MG63 (cell line): ENCODE measurements at places on chromosomes 1 and 21. TPM values are rescaled to one million over a fixed set of nuclear protein-coding genes. Genes with fewer than 3 reads are reported as not detected.

Gene CFHR2
- not detected in 2 replicates for total RNA-seq

Gene LRRC8B
- 1.1 and 10.3 TPM in 2 replicates for total RNA-seq

Gene MED8
- total RNA-seq = 51.1 and 60.4 TPM in 2 replicates

Gene FGGY
- total RNA-seq = 15.4 and 17.9 TPM in 2 replicates

Gene B4GALT3
- total RNA-seq = 20.5 and 25.7 TPM in 2 replicates

Gene PGBD5
- total RNA-seq = 0.05 TPM in 1 of 2 replicates, not detected in the other

Gene KPRP
- not detected in 2 replicates for total RNA-seq

Gene MAP3K21
- total RNA-seq = 0.89 and 1.5 TPM in 2 replicates

Gene DISC1
- 2.8 and 3.5 TPM in 2 replicates for total RNA-seq

Gene CELA2A
- total RNA-seq = not detected in 2 replicates

Gene TDRD10
- not detected in 2 replicates for total RNA-seq

Gene FMO2
- total RNA-seq = not detected in 2 replicates

Gene NCAM2
- 2.5 and 2.8 TPM in 2 replicates for total RNA-seq

Gene DMRTA2
- not detected in 2 replicates for total RNA-seq

Gene CFHR1
- total RNA-seq = not detected in 2 replicates

Gene AMY1A
- total RNA-seq = not detected in 2 replicates

Gene S100A7
- total RNA-seq = not detected in 2 replicates

Gene MX1
- 18.0 and 18.3 TPM in 2 replicates for total RNA-seq

DNA sequence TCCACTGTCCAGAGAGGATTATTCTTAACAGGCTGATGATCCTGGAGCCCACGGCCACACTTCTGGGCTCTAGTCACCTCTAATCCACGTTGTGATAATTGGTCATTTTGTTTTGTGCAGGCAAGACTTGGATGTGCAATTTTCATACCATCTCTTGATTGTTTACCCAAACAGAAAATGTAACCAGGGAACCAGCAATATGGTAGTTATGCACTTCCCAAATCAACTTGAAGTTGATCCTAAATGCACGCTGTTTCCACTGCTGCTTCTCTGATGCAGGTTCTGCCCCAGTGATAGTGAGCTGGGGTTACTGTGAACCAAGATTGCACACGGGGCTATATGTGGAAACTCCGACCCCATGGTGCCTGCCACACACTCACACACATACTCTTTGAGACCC lies 14.7 kb upstream of the KCNJ15 start:
- no peak for DNase-seq

- DNase-seq = no peak
Measured at GRCh38 chr1:155717041-155717440, 28.1 kb downstream of the DAP3 start.

DNA sequence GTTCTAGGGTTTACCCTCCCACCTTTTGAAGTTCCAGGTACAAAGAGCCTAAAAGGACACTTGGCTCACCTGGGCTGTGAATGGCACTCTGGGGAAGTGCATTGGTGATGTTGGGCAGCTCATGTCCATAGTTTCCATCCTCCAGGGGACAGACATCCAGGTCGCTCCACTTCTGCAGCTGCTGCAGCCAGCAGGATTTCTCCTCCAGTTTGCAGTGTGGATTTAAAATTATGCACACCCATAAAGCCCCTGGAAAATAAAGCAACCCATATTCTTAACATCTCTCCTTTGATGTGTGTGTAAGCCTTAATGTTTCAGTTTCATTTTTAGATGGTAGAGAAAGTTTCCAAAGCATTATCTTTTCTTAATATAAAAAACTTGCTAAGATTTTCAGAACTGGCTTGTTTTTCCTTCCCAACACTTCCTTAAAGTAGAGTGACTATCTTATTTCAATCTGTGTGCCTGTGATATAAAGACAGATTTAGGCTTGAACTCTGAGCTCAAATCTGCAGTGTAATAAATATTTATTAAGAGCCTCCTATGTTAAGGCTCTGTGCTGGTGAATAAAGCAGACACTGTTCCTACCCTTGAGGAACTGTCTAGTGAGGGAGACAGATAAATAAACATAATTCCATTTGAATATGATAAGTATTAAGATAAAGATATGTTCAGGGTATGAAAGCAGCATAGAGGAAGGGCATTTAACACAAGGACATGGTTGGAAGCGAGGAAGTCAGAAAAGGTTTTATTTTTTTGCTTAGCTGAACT lies 39.1 kb downstream of the UROD start:
- DNase-seq = no peak

DNA sequence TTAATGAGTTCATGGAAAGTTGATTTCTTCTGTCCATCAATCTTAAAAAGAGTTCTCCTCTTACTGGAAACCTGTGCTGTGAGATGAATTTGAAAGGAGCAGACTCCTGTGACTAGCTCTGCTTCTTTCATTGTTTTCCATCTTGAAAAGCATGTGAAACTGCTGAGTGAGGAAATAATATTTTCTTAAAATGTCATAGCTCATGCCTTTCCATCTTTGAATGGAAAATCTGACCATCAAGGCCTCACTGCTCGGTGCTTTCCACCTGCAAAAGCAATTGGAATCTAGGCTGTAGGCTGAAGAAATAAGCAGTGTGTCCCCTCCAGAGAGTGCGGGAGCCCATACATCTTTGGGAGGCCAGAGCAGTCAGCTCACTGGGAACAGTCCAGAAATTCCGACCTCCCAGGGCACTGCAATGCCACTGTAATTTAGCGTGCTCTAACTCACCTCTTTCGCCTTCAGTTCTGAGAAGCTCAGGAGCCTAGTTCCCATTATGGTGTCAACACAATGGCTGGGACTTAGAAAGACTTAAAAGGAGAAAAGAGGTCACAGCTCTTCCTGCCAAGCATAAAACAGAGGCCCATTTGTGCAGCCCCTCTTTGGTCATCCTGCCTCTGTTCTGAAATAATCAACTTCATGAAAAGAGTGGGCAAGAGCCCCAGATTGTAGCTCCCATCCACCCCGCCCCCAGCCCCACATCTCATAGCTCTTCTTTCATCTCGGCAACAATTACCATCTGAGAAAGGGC lies 50.4 kb upstream of the F3 start:
- no peak for DNase-seq

GRCh38 chr1:174799136-174799479 lies 200.6 kb upstream of the CACYBP start:
- no peak for DNase-seq

DNA sequence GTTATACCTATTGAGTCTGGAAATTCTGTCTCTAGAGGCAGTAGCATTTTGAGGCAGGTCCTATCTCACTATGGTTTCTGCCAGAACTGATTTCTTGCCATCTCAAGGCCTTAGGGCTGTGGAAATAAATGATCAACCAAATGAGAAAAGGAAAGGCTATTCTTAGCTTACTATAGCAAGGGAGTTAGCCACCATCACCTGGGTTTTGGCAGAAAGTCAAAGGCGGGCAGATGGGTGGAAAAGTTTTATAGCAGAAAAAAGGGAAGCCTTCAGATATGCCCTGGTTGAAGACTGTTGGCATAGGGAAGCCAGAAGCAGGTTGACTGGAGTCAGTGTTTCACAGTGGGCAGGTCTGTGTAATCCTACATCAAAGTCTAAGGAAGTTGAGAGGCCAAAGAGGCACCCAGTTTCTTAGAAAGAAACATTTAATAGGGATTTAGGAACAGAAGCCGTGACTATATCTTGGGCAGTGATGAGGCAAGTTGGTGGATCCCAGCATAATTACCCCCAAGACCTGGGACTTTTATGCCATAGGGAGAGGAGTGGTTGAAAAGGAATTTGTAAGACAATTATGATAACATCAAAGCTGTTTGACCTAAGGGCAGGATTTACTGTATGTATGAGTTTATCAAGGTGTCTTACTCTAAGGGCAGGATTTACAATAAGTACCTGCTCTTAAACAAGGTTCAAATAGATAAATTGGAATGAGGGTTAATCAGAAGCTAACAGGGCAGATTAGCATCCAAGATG lies 29.7 kb downstream of the CTH start:
- no peak for DNase-seq

GRCh38 chr1:69110851-69111250 lies 456.9 kb upstream of the LRRC7 start:
- no peak for DNase-seq

GRCh38 chr1:40248412-40248811 lies 675 bp downstream of the TMCO2 start:
- DNase-seq = no peak

DNA sequence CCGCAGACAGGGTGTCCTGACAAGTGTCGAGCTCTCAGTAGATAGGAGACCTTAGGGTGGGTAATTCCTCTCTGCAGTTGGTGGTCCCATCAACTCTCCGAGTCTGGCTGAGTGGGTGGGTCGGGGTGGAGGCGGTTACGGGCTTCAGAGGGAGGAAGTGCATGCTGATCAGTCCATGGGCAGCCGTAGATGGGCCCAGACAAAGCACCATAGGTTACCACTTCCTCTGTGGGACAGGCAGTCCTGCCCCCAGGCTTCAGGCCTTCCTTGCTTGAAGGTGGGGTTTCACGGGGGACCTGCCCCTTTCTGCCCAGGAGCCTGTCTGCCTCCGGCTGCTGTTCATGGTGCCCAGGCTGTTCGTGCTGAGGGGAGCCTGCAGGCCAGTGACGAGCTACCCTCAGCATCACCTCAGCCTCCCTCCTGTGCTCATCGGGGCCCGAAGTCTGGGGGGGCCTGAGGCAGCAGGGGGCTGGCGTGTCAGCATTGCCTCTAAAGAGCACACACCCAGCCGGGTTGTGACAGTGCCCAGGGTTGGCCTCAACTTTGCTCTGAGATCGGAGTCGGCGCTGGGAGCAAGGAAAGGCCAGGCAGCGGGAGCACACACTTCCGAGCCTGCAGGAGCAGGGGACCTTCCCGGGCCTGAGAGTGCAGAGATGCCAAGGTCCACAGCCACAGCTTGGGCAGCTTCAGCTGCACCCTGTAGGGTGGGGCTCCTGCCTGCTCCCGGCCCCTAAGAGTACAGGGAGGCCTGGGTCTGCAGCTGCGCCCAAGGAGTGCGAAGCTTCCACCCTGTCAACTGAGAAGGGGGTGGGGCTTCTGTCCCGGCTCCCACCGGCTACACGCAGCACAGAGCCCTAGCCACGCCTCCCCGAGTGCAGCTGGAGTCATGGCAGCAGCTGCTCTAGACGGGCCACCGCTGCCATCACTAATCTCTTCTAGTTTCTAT lies 225.4 kb upstream of the NRIP1 start:
- no peak for DNase-seq

GRCh38 chr1:35856964-35857363 lies 26.0 kb upstream of the AGO1 start:
- no peak for DNase-seq

DNA sequence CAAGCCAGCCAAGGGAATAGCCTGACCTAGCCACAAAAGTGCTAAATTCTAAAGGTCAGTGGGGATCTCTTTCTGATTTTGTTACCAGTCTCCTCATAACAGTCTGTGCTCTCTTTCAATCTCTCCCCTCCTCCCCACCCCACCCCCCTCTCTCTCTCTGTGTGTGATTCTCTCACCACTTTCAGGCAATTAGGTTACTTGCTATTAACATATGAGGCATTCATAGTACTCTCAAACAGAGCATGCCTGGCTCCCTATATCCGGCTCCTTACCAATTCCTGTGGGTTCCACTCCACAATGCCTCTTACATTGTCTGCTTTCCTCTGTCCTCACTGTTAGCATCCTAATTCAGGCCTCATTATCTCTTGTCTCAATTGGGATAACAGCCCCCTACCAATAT lies 464.3 kb upstream of the DEPDC1 start:
- DNase-seq = no peak

- no peak for DNase-seq
Measured at GRCh38 chr1:114524944-114525343, 13.9 kb upstream of the TRIM33 start.

DNA sequence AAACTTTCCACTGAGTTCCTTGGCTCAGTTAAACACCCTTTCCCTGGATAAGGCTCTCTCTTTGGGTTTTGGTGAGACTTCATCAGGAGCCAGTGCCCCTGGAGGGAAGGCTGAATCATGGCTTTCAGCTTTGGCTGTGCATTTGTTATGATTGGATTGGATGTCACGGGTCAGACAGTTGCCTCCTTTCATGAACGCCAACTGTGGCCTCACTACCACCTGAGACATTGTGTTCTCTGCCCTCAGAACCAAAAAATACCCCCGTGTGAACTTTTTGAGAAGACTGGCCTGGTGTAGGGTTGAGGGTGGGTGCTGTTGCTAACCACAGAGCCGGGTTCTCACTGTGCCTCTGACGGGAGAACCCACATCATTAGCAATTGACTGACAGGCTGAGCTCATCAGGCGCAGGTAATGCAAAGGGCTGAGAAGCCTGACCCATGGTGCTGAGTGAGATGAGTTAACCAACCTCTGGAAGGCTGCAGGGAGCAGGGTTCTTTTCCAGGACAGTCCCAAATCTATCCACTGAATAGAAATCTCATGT lies 65.6 kb downstream of the HHAT start:
- DNase-seq = peak; percentile 78

- no peak for DNase-seq
Measured at GRCh38 chr1:107073493-107073892, 17.0 kb downstream of the PRMT6 start.

GRCh38 chr1:41925712-41926111 lies 7.0 kb upstream of the HIVEP3 start:
- DNase-seq = no peak
